ENCODE measurements at places on chromosomes 13 and 19. TPM values are rescaled to one million over a fixed set of nuclear protein-coding genes. Genes with fewer than 3 reads are reported as not detected.

GRCh38 chr13:44030615-44031014, 150.9 kb downstream of the LACC1 start:
- DNase-seq = no peak

The CRX gene
- total RNA-seq = not detected

The PAF1 gene
- 127 TPM for total RNA-seq

- no peak for DNase-seq
These were observed 2.4 kb downstream of the PTPRH start for GRCh38 chr19:55206664-55207500.

The NLRP7 gene
- not detected for total RNA-seq

The ZNF468 gene
- 12.2 TPM for total RNA-seq

DNA sequence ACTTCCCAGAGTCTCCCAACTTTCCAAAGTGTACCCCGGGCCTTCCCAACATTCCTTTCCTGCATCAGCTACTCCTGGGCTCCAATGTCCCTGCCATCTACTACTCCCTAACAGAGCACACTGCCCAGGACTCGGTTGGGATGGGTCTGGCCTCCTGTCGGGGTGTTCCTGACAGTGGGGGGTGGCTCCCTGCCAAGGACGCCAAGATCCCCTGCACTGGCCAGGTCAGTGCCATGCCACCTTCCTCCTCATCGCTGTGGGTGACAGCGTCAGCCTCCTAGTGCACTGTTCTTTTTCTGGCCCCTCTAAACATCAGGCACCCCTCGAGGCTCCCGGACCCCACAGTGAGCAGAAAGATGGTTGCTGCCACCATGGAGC, 13.8 kb downstream of the EPS15L1 start:
- no peak for DNase-seq

- DNase-seq = no peak
These were observed 7.4 kb downstream of the CYSLTR2 start for GRCh38 chr13:48661107-48661506.

GRCh38 chr13:28651810-28652401, 7.0 kb upstream of the POMP start:
- no peak for DNase-seq

The GJB2 gene
- total RNA-seq = not detected

The PSG3 gene
- total RNA-seq = 0.65 TPM

The TEX101 gene
- not detected for total RNA-seq

The ADM5 gene
- total RNA-seq = 2.9 TPM

The SYCN gene
- total RNA-seq = not detected

DNA sequence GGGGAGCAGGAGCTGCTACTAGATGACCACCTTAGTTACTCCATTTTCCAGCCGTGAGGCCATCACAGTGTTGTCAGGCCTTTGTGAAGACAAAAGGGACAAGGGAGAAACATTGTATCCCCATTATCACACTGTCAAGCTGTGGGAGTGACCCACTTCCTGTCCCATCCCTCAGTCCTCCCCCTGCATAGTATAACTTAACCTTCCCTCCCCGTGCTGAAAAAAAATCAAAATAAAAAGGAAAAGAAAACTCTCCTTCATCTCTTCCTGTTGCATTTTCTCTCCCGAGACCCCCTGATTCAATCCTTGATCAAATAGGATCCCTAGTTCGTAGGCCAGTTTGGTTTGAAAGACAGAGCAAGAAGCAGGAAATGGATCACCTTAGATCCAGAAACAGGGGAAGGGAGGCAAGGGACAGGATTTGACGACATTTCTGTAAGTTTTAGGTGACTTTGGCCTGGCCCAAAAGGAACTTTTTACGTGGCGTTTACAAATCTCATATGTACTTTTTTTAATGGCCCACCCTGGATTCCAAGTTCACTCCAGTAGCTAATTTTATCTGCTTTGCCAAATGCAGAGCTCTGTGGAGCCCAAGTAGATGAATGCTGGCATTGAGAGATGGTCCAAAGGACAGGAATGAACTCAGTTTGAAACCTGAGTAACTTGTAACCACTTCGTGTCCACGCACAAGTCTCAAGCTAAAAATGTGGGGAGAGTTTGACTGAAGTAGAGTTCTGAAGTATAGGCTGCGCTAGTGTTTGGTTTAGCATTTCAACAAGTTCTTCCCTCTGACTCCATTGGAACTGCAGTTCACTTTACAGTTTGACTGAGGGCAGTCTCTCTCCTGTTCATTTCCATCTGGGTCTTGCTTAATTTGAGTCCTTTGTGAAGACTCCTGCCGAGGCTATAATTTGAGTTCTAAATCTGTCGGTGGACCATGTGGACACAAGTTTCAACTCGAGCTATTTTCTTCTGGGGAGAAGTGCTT, 16.6 kb upstream of the GATAD2A start:
- no peak for DNase-seq

DNA sequence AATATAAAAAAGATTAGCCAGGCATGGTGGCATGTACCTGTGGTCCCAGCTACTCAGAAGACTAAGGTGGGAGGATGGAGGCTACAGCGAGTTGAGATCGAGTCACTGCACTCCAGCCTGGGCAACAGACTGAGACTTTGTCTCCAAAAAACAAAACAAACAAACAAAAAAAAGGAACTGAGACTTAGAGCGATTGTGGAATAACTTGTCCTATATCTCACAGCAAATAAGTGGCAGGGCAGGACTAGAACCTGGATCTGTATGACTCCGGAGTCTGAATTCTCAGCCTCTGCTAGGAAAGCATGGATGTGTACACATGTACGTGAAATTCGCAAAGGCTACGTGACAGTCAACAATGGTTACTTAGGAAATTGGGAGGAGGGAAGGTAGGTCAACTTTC, 20.1 kb downstream of the KRTDAP start:
- DNase-seq = no peak

GRCh38 chr13:28505543-28506135, 10.7 kb upstream of the FLT1 start:
- no peak for DNase-seq

- DNase-seq = no peak
These were observed 516.6 kb upstream of the NBEA start for GRCh38 chr13:34425327-34425949.

All from T-helper 17 cell (primary cell).